Coronary artery (tissue), 2 donors: ENCODE measurements at places on chromosomes 1 and 21.

DNA sequence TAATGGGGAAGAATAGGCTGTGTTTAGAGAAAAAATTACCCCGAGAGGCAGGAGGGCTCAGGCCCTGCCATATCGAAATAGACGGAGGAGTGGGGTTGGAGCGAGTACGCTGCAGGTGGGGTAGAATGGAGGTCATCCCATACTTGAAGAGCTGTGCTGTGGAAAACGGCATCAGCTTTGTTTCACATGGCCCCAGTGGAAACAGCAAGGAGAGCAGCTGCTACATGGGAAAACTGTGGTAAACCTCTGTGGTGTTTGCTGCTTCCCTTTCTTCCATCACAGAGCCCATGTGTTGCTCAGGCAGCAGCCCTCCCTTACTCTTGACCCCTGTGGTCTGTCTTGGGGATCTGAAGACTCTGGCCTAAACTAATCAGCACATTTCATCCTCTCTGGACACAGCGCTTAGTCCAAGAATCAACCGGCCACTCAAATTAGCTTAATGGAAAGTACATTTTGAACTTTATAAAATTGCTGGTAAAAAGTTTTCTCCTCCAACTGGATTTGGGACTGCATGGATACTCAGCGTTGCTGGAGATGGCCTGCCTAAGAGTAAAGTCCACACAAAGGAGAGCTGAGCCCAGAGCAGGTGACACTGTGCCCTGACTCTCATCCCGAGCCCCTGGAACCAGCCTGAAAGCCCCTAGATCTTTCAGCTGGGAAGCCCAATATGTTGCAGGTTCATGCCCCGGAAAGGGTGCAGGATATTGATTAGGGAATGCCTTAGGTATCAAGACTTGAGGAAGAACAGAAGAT, 127.1 kb upstream of the GADD45A start:
- no peak for DNase-seq

DNA sequence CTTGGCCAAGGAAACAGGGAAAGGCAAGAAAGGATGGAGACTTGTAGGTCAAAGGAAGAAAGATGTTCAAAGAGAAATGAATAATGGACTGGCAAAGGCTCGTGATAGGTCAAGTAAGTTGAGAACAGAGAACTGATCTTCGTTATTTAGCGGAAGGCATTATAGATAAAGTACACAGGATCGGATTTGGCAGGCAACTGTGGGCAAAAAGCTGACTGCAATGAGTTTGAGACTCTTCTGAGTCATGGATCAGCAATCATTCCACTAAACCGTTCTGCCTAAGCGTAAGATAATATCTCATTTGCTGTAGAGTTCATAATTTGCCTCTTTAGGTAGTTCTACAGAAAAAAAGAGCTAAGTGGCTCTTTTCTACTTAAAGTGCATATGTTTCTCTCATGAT, 34.1 kb downstream of the KRTAP21-3 start:
- no peak for DNase-seq

GRCh38 chr1:13583595-13583965, at the start of gene PDPN:
PDPN (plus strand) TSS chr1:13583832; CDS start chr1:13584034, 202 bp downstream.
- no peak for DNase-seq

GRCh38 chr1:235758931-235759330, 107.8 kb downstream of the LYST start:
- no peak for DNase-seq

- DNase-seq, result no peak
Measured at GRCh38 chr1:61531716-61532115, 193.2 kb downstream of the TM2D1 start.

DNA sequence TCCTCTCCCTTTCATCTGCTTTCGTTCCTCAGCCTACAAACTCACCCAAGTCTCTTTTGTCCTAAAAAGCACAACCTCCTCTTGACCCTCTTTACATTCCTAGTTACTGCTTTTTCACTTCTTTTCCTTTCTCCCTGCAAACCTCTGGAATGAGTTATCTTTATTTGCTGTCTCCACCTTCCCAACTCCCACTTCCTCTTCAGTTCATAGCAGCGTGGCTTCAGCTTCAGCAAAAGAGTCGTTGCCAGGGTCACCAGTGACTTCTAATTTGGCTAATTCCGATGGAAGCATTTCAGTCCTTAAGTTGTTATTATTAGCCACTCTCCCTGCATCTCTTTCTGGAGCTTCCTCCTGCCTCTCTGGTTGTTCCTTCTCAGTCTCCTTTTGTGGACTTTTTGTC, 6.2 kb upstream of the TMEM54 start:
- no peak for DNase-seq

GRCh38 chr1:1874901-1875300, 16.0 kb downstream of the GNB1 start:
- no peak for DNase-seq

- no peak for DNase-seq
Measured at GRCh38 chr21:26394341-26394740, 178.7 kb downstream of the CYYR1 start.

DNA sequence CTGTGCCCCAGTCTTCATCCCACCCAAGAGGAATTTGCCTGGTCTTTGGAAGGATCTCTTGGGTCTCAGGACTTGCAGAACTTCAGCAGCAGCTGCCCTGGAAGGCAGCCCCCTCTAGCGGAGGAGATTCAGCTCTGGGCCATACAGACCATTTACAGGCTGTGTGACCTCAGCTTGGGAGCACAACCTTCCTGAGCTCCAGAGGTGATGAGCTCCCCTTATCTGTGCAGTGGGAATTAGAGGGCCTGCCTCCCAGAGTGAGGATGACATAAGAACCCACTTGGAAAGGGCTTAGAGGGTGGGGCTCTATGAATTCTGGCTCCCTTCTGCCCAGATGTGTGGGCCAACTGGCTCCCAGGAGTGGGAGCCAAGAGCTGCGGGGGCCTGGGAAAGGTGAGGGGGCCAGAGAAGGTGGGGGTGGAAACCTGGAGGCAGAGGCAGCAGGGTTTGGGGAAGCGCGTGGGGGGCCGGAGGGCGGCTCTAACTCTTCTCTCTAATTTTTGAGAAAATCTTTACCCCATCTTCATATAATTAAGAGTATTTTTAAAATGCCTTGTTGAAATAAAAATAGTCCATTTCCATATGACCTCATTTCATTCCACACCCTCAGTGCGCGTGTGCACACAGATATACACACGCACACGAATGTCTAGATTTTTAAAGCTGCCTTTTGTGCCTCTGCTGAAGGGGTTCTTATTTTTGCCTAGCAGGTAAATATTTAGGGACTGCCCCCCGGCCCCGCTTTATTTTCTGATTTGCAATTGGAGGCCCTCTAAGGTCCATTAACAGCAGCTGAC, 21.5 kb downstream of the EPHB2 start:
- no peak for DNase-seq
